NCI-H2171 (cell line): ENCODE measurements at places on chromosomes 1 and 21.
A peak's percentile ranks its signal among the peaks of the same experiment; 100 is the strongest.

DNA sequence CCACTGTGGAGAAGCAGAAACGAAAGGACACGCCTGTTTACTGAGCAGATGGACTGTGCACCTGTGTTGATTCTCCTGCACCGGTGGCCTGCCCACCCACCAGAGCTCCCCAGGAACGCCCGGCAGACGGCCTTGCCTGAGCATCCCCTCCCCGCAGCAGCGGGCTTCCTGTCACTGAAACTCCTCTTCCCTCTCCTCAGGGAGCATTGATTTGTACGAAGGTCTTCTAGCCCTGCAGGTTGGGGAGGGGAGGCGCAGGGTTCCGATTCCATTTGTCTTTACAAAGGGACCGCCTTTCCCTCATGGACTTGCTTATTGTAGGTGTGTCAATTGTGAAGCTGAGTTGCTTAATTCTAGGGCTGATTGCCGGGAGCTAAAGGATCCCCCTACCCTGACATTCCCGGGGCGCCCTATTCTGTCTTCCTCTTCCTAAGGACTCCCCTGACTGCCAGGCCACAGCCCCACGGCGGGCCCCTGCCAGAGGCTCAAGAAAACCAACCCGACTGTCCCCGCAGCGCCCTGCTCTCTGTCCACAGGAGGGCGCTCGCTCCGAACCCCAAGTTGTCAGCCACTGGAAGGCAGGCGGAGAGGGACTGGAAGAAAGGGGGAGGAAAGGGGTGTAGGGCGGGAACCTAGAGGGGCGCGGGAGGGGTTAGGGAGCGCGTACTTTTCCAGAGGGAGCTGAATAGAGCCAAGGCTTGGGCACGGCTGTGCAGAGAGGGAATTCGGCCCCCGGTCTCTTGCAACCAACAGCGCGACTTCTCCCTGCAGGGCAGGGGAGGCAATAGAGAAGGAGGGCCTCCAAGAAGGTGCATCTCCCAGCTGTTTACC lies 2.8 kb downstream of the S100A6 start:
- peak; percentile 84 for DNase-seq

GRCh38 chr1:160522622-160523345 lies at the start of gene SLAMF6:
Gene SLAMF6, minus strand, starts transcription at chr1:160523255. Its CDS starts 63 bp downstream, at chr1:160523192.
- DNase-seq: no peak

DNA sequence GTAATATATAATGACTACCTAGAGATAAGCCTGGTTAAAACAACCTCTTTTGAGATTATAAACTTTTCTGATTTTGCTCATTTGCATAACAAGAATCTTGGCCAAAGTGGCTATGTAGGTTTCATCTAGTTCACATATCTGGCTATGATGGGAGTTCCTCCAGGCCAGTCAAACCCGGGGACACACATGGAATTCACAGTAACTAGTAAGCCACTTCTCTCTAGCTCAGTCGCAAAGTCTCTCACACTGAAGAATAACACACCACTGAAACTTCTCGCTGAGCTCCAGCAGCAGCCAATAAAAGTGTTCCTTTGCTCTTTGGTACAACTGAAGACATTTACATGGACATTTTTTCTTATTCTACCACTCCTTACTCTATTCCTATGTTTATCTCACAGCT lies 36.0 kb upstream of the GRIK1 start:
- DNase-seq: no peak

GRCh38 chr21:17231124-17231523 lies 281.7 kb upstream of the CXADR start:
- no peak for DNase-seq

DNA sequence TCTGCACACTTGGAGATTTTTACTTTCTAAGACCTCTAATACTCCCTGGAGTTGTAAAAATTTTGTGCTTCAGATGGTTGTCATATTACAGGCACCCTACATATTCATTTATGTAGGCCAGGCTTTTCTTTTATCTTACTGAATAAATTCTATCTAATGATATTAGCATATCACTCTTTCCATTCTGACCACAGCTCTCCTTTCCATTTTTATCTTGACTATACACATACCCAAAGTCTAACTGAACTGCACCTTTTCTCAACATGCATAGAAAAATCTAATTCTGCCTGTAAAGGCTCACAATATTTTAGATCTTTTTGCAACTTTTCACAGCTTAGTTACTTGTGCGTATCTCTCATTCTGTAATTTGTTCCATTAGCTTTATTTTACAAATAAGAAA lies 52.7 kb upstream of the TSHB start:
- no peak for DNase-seq
